ENCODE measurements at places on chromosomes 16 and 17.

GRCh38 chr16:65725156-65725845 lies 603.4 kb upstream of the CDH11 start:
- DNase-seq: no peak

DNA sequence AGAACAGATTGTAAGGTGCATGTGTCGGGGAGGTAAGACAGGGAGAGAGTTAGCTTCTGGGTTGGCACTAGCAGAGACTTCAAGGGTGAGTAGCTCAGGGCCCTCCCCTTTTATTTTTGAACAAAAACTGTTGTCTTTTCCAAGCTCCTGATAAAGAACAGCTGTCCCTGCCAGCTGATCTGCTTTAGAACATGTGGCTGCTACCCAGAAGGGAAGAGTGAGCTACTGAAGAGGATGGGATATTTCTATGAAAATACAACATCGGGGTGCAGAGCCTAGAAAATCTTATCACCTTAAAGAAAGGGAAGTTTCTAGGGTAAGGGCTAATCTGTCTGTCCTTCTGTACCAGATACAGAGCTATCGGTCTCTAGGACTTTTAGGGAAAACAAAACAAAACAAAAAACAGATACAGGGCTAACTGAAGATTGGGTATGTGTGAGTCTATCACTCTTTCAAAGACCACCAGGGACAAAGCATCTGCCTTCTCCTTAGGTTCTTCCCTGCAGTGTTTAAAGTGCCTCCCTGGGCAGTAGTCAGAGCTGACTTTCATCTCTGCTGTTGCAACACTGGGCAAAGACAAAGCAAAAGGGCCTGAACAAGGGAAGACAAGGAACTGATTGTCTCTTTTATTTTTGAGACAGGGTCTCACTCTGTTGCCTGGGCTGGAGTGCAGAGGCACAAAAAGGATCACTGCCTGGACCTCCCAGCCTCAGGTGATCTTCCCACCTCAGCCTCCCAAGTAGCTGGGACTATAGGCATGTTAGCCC lies 5.0 kb upstream of the DHRS13 start:
- no peak for DNase-seq

DNA sequence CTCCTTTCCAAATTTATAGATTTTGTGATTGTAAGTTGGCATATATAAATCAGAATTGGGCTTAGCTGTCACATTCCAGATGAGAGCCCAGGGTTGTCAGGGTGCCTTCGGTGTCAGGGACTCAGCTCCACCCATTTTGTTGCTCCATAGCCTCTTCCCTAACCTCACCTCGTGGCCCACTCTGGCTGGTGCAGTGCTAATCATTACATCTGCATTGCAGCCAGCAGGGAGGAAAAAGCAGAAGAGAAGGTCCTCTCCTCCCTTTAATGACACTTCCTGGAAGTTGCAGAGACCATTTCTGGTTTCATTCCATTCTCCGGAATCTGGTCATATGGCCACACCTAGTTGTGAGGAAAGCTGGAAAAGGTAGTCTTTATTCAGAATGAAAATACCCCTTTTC lies 113.3 kb downstream of the CCT6B start:
- DNase-seq: no peak

- DNase-seq: no peak
Measured at GRCh38 chr17:2814481-2815341, 18.5 kb downstream of the RAP1GAP2 start.

DNA sequence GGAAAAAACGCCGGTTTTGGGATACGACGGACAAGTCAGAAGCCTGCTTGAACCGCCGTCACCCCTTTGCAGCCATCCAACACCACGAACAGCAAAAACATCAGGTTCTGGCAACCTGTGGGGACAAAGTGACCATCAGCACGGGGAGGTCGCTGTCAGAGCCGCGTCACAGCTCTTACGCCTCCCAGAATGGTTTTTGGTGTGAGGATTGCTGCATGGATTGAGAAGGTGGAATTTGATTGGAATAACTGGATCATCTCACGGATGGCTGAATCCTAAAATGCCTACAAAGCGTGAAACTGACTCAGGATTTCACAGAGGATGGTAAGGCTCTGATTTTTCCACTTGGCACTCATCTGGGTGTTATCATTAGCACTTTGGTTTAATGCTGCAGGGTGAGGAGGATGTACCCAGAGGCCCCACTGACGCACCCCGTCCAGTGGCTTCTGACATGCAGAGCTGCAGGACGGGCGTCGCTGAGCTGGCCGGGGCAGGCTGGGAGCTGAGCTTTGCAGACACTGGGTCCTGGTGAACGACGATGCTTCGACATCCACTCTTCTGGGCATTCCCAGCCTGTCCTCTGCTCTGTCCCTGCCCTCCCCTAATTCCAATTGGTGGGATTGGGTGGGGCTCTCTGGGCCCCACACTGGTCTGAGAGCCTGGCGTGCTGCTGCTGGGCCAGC lies 73.4 kb upstream of the CREBBP start:
- DNase-seq: no peak

- no peak for DNase-seq
Measured at GRCh38 chr17:66400698-66401097, 98.3 kb downstream of the PRKCA start.

DNA sequence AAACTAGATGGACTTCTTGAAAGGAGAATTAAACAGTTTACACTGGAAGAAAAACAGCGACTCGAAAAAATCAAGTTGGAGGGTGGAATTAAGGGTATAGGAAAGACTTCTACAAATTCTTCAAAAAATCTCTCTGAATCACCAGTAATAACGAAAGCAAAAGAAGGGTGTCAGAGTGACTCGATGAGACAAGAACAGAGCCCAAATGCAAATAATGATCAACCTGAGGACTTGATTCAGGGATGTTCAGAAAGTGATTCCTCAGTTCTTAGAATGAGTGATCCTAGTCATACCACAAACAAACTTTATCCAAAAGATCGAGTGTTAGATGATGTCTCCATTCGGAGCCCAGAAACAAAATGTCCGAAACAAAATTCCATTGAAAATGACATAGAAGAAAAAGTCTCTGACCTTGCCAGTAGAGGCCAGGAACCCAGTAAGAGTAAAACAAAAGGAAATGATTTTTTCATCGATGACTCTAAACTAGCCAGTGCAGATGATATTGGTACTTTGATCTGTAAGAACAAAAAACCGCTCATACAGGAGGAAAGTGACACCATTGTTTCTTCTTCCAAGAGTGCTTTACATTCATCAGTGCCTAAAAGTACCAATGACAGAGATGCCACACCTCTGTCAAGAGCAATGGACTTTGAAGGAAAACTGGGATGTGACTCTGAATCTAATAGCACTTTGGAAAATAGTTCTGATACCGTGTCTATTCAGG lies 85.0 kb downstream of the C17orf58 start:
- no peak for DNase-seq

DNA sequence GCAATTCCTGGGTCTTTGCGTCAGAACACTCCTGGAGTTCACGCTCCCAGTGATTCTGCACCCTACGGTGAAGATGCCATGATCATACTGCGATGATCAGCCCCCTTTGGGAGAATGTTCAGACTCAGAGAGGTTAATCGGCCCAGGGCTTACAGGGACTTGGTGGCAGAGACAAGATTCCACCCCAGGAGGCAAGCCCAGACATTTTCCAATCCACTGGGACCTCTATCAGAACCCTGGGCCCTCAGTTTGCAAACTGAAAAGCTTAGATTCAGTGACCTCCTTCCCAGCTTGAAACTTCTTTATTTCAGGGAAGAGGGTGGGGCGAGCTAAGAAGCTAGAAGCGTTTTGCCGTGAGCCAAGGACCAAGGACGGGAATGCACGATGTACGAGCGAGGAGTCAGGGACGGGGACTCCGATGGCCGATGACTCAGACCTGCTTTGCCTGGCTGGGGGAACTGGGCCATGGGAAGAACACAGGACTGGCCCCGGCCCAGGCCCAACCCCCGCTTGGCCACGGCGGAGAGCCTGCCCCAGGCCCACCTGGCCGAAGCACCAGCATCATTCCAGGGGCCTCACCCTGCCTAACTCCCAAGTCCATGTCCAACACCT lies 34.7 kb downstream of the SOCS3 start:
- no peak for DNase-seq

DNA sequence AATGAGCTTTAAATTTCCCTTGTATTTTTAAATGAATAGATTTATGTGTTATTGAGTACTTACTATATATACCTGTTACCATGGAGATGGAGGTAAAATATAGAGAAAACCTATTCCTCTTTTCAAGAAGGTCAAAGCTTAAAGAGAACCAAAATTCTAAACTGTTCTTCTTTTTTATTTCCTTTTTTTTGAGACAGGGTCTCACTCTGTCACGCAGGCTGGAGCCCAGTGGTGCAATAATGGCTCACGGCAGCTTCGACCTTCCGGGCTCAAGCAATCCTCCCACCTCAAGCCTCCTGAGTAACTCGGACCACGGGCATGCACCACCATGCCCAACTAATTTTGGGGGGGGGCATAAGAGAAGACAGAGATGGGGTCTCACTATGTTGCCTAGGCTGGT lies 25.0 kb upstream of the TMEM97 start:
- DNase-seq: no peak

- DNase-seq: no peak
Measured at GRCh38 chr16:70453117-70453891, 1.1 kb upstream of the FCSK start.

GRCh38 chr16:75590920-75591843 lies 25.0 kb downstream of the GABARAPL2 start:
- no peak for DNase-seq

- DNase-seq: no peak
Measured at GRCh38 chr16:53482123-53482522, 20.9 kb downstream of the AKTIP start.

- DNase-seq: no peak
Measured at GRCh38 chr16:83552228-83552627, 255.6 kb upstream of the HSBP1 start.

GRCh38 chr17:17783116-17783824 lies 53.5 kb downstream of the SREBF1 start:
- no peak for DNase-seq

DNA sequence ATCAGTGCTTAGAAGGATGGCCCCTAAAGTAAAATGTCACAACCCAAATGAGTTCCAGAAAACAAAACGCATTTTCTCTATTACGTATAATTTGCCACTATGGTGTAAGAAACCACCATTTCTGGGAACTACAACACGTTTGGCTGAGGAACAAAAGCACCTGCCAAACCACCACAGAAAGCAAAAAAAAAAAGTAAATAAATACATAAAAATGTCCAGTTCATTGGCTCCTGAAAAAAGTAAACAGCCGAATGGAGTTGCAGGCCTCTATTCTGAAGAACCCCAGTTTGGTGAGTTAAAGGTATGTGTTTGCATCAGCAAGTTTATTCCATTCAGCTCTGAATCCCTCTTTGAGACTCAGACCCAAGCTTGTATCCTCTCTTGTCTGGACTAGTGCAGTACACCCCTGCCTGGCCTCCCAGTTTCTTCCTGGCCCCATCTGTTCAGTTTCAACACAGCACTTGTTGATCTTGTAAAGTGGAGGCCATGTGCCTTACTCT lies 36.9 kb downstream of the ERN1 start:
- no peak for DNase-seq

- DNase-seq: no peak
Measured at GRCh38 chr16:85386467-85387170, 226.5 kb upstream of the GSE1 start.

DNA sequence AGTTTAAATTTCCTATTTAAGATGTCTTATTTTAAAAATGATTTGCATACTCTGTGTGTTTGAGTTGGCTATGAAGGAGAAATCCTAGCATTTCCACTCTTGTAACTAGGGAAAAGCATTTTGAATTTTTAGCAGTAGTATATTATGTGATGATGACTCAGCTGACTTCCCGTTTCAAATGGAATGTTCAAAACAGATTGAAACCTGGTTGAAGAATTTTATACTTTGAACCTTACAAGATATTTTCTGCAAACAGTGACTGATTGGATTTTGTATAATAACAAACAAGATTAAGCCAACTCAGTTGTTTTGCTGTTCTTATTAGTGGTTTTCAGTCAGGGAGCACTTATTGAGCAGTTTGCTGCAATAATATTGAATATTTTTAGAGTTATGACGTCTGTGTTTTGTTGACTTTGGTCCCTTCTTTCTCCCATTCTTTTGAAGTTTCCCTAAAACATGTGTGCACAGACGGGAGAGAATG lies 8.0 kb downstream of the TNRC6A start:
- DNase-seq: no peak

GRCh38 chr17:67359960-67360791 lies 6.2 kb downstream of the PSMD12 start:
- no peak for DNase-seq

DNA sequence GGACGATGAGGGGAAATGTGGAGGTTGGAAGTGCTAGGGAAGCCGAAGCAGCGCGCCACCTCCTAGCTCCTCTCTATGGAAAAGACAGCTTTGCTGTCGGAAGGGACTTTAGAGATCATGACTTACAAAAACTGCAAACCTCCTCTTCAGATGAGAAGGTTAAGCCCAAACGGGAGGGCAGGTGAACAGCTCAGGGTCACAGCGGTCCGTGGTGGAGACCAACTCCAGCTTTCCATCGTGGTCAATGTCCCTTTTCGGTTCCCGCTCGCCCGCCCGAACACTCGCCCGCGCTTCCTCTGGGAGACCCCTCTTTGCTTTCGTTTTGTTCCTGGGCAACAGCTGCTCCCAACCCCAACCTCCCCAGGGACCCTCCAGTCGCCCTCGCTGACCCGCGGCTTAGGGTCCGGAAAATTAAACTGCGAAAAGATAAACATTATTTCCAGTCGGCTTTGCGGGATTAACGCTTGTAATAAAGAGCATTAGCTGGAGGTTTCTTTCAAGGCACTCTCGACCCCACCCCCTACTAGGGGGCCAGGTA lies 7.7 kb downstream of the IRX6 start:
- no peak for DNase-seq

GRCh38 chr17:2421315-2422147 lies 20.7 kb upstream of the MNT start:
- no peak for DNase-seq

GRCh38 chr17:68822719-68823289 lies 132.4 kb downstream of the ABCA8 start:
- DNase-seq: no peak

- DNase-seq: no peak
Measured at GRCh38 chr16:46924402-46924801, 40.2 kb downstream of the GPT2 start.

- no peak for DNase-seq
Measured at GRCh38 chr17:33523577-33523981, 230.5 kb upstream of the ASIC2 start.

- DNase-seq: no peak
Measured at GRCh38 chr16:76035689-76036088, 241.5 kb upstream of the CNTNAP4 start.

DNA sequence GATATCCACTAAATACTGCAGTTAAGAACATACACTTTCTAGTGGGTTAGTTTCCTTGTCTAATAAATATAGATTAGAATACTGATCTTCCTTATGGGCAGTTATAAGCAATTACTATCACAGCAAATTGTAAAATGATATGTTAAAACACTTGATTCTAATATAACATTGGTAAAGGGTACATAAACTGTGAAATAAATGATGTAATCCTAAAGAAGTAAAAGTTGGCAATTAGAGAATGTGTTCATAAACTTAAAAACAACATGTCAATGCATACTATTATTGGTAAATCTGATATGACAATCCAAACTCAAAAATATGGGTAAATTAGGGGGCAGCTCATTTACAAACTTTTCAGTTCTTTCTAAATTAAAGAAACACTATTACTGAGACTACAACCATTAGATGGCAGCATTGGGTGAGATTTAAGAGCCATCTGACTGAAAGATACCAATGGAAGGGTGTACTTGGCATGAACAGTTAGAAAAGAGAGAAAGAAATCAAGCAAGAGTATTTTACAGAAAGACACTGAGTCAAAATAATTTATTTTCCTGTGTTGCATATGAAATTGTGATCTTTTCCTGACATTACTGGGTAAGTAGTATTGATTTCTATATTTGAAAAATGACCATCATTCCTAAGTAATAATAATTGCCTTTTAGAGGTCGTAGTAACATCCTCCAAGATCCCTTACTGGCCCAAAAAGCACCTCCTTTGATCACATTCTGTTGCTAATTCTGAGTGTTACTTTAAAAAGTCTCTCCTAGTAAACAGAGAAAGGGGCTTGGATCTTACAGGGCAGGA lies 119.6 kb downstream of the SPAG9 start:
- no peak for DNase-seq
